GM06990 (cell line): ENCODE measurements at places on chromosomes 2 and 18.

DNA sequence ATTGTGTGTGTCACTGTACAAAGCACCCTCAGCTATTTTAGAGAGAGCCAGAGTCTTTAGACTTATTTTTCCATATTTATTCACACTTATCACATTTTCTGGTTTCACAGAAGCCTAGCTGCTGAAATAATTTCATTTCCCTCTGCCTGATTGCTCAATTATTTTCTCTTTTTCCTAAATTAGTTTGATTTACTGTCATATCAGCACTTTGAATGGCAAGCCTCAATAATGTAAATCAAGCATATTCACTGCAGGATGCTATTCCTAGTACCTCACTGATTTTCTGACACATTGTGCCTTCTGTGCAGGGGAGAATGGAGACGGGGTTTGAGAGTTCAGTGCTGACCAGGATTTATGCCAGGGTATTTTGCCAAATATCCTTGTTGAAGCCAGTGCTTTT, 48.3 kb downstream of the CPS1 start:
- DNase-seq = no peak

DNA sequence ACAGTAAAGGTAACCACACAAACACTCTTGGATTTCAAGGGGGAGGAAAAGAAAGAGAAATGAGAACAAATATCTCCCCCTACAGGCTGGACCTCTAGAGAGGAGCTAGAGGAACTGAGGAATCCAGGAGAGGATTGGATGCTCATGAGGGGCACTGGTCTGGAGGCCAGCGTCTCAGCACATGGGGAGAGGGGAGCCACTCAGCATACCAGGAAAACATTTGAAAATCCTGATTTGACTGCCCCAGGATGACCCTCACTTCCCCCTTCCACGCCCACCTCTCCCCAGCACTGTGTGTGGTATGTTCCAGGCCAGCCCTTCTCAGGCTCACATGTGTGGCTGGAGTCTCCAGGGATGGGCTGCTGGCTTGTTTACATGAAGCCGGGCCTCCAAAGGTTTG, 396.8 kb upstream of the ID2 start:
- no peak for DNase-seq

DNA sequence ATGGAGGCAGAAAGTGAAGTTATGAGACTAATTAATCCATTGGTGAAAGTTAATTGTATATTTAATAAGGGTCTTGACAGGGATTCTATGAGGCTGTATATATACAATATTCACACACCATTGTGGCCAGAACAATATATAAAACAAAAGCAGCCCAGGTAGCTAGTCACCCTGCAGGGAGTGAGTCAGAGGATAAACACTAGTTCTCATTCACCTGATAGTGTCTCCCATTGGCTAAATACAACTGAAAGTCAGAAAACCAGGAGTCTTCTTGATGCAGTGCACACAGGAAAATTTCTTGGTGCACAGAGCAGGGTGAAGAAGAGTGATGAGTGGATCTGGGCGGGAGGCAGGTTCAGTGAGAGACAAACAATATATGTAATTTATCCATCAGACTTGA, 465.2 kb downstream of the ERBB4 start:
- DNase-seq = no peak

DNA sequence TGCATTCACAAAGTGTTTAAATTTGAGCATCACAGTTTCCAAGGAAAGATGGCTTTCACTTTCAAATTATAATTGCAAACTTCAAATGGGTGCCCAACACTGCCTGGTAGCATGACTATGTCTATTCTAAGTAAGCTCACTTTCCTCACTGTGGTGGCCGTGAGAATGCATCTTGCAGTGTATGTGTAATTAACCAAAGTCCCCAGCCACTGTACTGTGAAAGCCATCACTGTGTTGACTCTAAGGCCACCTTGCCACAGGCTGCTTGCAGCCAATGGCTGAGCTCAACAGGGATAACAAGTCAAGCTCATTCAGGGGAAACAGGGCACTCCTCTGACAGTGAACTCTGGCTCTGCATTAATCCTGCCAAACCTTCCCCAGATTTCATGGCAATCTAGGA, 43.3 kb upstream of the LGALSL start:
- DNase-seq = no peak

DNA sequence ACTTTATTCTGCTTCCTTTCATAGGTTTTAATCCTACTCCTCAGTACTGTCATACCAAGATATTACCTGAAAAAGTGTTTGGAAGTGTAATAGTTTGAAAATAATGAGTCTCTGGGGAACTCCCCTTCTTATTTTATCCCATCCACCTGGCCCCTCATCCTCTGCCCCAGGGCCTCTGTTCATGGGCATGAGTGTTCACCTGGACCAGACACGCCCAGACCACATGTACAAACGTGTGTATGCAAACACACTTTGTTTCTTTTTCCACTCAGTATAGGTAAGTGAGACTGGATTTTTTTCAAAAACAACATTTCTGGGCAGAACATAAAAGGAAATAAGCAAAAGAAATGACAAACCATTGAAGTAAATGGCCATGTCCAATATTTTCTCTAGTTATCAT, 62.1 kb upstream of the THSD7B start:
- no peak for DNase-seq

GRCh38 chr2:209476367-209477208, 52.7 kb downstream of the MAP2 start:
- DNase-seq = no peak

DNA sequence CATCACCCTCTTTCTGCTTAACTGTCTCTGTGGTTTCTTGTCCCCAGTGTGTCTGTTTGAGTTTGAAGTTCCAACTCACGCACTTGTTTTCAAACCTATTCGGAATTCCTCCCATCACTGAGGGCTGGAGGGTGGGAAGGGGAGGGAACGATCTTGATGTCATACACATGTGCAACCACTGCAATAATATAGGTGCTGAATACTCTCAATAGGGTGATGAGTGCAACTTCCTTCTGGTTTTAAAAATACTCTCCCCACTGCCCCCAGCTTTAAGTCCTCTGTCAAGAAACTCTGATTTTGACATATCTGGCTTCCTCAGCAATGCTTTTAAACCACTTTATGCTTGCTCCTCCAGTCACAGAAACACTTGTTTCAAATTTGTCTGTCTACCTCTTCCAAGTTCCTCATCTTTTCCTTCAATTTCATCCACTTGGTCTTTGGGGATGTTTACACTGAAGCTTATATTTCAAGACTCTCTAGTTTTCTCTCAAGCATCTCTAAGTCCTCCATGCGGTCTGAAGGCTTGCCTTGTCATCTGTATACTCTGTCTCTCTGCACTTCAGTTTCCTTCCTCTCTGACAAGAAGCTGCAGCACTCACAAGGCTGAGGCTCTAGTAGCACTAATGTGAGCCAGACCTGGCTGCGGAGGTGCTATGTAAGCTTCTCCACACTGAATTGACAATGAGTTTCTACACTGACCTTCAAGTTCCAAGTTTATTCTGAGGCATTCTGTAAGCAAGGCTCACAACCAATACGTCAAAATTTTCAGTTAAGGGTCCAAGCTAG, 422.3 kb downstream of the ZEB2 start:
- no peak for DNase-seq

DNA sequence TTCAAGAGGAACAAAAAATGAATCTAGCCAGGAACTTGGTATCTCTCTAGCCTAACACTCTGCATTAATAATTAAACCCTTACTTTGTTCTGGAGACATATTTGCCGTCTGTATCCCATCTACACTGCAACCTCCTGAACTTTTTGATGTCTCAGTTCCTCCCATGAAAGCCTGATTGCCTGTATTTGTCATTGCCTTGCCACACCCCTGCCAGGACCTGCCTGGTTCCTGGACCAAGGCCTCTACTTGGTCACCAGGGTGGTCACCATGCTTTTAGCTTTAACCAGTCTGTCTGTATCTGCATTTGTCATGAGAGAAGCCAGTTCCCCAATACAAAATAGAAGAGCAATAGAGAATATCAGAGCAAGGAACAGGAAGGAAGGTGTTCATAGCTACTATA, 58.8 kb upstream of the NOL4 start:
- DNase-seq = no peak
